ENCODE measurements at places on chromosomes 12 and 14.

GRCh38 chr14:65034021-65034420 is 47.3 kb downstream of the FNTB start:
- no peak for DNase-seq

DNA sequence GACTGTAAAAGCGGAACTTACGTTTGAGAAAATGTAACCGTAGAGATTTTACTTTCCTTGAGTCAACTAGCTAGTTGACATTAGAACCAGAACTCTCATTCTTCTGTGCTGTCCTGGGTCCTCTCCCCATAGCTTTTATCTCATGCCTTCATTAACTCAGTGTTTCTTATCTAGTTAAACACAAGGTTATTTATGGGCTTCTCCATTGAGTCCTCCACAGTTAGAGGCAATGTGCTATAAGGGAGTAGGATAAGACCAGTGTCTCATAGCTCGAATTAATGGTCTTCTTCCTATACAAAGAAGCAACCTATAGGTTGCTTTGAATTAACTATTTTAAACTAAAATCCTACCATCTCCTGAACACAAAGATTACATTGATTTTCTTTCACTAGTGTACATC is 129.8 kb downstream of the ACSS3 start:
- DNase-seq, result no peak

- no peak for DNase-seq
These were observed 7.4 kb upstream of the TUBA1B start for GRCh38 chr12:49138587-49138986.

DNA sequence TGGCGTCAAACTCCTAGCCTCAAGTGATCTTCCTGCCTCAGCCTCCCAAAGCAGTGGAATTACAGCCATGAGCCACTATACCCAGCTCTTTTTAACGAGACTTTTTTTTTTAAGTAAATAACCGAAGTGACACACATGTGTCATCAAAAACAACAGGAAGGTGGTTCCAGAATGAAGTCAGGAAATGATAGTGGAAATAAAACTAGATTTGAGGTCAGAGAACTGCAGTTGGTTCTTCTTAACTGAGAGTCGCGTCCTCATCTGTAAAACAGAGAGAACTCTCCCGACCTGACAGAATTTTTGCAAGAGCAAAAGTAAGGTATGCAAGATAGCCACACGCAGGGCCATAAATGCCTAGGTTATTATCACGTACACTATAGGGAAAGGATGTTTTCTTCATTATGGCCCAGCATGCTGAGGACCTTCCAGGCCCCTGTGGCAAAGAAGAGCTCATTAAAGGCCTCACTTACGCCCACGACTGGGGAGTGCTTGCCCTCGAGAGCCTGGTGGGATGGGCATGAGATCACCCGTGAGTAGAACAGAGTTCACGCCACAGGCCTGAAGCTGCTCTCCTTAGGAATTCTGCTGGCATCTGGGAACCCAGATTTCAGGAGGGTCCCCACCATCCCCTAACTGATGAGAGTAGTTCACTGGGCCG is 67.2 kb downstream of the SCARB1 start:
- no peak for DNase-seq

DNA sequence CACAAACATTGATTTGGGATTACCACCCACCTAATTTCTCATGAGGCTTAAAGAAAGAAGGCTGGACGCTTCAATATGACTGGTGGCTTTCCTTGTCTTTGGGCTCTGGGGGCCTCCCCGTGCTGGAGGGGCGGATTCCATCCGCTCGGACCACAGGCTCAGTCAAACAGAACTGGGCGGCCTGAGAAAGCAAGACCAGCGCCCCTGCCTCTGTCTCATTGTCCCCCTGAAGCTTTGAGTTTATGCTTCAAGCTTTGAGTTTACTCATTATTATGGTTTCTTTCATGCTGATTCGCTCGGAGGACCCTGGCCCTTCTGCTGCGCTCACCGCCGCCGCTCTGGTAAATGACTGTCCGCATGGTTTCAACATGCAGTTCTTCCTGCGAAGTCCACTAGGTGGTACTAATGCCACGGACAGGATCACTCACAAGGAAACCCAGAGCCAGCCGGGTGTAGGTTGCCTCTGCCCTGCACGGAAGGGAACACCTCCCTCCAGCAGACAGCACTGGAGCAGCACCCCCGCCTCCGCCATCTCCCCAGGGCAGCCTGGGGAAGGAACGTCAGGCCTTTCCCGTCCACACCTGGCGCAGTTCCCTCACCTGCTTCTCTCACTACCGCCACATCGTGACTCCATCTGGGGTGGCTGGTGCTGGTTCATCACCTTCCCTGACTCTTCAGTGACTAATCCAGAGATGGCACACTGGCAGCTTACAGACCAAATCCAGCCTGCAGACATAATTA is 13.2 kb upstream of the TIGAR start:
- DNase-seq, result peak; percentile 66

DNA sequence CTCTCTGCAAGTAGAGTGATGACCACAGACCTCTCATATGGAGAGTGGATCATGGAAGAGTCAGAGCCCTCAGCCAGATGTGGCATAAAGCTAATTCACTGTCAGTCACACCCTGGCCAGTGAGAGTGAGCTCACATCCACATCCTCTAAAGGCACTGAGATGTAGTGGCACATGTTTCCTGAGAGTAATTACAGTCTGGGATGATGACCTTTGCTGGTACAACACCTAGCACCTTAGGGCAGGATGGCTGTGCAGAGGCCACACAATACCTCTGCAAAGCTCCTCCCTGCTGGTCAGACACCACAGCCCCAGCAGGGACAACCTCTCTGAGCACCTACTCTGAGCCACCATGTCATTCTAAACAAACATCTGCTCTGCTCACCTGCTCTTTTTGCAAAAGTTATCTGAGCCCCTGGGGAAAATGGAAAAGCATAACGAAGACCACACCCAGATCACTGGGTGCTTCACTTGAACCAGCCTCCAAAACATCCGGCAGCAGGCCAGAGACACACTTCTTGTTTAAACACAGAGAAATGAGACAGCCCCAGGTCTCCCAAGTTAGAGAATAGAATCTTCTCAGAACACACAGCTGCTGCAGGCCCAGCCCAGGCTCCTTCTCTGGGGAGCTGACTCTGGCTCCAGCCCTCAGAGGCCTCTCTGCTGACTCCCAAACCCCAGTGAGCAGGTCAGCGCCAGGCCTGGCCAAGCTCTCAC is 30.3 kb downstream of the PITPNM2 start:
- DNase-seq, result no peak

DNA sequence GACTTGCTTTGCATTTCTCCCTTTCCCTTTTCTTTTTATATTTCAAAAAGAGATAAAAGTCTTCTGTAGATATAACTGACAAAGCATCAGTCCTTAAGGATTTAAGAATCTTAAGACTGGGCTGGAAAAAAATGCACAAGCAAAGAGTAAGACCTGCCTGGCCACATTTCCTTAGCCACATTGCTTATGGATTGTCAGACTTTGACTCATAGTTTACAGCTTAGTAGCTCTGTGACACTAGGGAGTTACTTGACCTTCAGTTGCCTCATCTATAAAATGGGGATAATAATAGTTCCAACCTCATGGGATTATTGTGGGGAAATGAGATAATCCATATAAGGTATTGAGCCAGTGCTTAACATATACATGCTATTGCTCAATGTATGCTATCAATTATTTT is 66.4 kb upstream of the STK38L start:
- DNase-seq, result no peak

DNA sequence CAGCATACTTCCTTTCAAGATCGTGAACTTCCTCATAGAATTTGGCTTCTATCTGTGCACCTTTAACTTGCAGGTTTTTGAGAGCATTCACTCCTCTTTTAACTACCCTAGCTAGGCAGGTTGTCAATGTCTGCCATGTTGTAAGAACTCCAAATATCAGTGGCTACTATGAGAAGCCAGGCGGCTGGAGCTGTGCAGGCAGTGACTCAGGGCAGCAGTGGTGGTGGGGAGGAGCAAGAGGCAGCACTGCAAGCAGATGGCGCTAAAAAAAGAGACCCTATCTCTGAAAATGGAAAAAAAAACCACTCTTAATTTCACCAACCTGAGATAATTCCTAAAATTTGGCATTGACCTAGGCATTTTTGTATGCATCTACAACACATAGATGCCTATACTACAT is 28.5 kb downstream of the YARS2 start:
- DNase-seq, result no peak

- no peak for DNase-seq
These were observed 695.3 kb downstream of the DIO2 start for GRCh38 chr14:79516009-79516408.

DNA sequence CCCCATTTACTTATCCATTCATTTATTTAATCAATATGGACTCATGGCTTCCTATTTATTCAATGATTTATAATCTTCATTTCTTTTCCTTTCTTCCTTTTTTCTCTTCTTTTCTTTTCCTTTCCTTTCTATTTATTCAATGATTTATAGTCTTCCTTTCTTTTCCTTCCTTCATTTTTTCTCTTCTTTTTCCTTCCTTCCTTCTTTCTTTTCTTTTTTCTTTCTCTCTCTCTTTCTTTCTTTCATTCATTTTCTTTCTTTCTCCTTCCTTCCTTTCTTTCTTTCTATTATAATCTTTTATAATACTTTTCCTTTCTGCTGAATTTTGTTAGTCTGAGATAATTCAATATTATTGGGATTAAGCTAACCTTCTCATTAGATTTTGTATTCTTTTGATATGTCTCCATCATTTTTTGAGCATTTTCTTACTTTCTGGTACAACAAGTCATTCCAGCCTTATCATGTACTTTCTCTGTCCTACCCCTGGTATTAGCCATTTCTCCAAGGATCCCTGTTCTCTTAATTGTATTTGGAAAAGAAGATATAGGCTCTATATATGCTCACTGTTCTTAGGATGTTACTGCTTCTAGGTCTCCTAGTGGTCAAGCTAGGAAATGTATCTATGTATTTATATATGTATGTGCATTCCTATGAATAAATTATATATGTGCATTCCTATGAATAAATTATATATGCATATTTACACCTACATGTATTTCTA is 12.1 kb downstream of the LACRT start:
- DNase-seq, result no peak

- no peak for DNase-seq
These were observed 33.0 kb downstream of the MTHFD1 start for GRCh38 chr14:64421166-64421565.

- no peak for DNase-seq
These were observed 22.5 kb downstream of the MRPS35 start for GRCh38 chr12:27733052-27733656.

GRCh38 chr14:90819734-90820393 is 3.6 kb upstream of the TTC7B start:
- no peak for DNase-seq

DNA sequence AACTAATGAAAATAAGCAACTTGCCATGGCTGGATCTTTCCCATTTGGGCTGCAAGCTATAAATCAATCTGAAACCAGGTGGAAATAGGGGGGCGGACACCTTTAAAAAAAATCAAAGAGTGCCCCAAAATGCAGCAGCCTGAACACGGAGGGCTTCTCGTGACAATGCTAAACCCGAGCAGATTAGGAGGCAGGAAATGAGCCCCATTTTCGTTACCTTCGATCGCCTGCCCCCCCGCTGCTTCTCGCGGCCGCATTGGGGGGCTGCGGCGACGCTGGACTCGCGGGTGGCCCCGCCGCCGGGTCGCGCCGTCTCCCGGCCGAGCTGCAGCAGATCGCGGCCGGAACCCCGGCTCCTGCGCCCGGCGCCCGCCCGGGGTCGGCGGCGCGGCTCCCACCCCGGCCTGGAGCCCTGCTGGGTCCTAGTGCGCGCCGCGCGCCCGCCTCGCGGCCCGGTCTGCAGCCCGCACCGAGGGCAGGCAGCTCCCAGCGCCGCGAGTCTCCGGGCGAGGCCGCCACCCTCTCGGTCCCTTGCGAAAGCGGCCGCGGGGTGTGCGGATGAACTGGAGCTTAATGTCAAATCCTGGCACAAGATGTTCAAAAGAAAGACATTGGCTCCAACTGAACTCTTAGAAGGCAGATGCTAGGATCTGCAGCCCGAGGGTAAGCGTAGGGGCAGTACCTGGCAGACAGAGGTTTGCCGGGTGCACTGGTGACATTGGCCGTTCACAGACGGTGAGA is 201.9 kb upstream of the FOXN3 start:
- peak; percentile 49 for DNase-seq

- DNase-seq, result no peak
These were observed 9.1 kb upstream of the FBLN5 start for GRCh38 chr14:91956616-91957015.

DNA sequence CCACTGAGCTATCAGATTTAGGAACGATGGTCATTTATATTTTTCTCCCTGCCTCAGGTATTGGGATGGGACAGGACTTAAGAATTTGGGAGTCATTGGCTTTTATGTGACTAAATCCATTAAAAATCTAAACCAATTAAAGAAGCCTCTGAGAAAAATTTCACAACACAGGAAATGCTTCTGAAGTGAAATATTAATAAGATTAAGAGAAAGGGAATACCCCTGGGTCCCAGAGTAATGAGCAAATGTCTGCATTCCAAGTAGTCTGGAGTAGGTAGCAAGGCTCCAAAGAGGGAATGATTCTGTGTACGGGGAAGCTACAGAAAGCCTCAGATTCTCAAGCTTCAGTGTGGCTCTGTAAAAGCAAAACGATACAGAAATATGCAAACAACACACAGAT is 707 bp upstream of the MED6 start:
- no peak for DNase-seq

- DNase-seq, result no peak
These were observed 90.2 kb downstream of the TTLL5 start for GRCh38 chr14:75751296-75751695.

DNA sequence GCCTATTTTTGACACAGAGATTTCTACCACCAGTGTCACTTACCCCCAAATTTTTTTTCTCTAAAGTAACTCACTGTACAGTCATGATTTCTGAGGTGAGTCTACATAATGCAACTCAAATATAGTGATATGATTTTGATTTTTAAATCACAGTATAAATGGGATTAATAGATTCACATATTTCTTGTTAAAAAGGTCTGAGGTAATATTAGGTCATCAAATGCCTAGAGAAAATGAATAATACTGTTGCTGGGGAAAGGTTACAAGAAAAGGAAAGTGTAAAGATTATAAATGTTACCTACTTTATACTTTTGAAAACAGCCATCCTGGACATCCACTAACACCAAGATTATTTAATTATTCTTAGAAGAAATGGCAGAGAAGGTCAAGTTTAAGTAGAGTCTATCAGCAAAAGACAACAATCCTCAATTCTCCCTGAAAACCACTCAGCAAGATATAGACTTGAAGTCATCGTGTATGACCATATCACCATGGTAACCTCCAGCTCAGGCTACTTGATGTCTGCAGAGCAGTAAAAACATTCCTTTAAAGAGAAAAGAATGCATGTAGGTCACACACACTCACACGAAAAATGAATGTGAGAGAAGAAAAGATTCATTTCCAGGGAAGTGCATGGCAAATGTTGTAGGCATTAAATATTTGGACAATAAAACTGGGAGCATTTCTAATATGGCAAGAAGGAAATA is 58.7 kb downstream of the CCDC59 start:
- DNase-seq, result no peak

DNA sequence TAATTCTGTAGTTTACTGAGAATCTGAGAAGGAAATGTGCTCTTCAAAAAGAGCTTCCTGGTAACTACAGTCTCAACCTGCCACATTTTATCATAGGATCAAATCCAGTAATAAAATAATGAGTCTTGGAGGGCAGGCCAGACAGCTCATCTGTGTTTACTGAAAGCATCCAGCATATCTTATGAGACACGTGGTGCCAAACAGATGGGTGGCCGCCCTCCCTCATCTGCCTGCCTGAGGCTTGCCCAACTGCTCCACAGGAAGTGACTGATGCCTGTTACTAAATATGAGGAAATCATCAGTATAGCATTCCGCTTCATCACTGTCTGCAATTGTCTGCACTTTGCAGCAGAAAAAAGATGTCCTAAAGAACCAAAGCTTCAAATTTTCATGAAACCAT is 13.5 kb downstream of the DHRS7 start:
- DNase-seq, result no peak

- DNase-seq, result no peak
These were observed 1.0 kb downstream of the SMARCC2 start for GRCh38 chr12:56188131-56188777.

- DNase-seq, result no peak
These were observed 1598.3 kb downstream of the AACS start for GRCh38 chr12:126663304-126664094.

Measured in NCI-H1930 (cell line).